NCI-H526 treated with DMSO at 0.1 percent for 48 hours (cell line): ENCODE measurements at places on chromosomes 2 and 18.

- DNase-seq: no peak
These were observed 593.2 kb upstream of the ZNF804A start for GRCh38 chr2:184004948-184005672.

GRCh38 chr2:56444339-56444738, 260.5 kb downstream of the CCDC85A start:
- DNase-seq: peak; percentile 18

DNA sequence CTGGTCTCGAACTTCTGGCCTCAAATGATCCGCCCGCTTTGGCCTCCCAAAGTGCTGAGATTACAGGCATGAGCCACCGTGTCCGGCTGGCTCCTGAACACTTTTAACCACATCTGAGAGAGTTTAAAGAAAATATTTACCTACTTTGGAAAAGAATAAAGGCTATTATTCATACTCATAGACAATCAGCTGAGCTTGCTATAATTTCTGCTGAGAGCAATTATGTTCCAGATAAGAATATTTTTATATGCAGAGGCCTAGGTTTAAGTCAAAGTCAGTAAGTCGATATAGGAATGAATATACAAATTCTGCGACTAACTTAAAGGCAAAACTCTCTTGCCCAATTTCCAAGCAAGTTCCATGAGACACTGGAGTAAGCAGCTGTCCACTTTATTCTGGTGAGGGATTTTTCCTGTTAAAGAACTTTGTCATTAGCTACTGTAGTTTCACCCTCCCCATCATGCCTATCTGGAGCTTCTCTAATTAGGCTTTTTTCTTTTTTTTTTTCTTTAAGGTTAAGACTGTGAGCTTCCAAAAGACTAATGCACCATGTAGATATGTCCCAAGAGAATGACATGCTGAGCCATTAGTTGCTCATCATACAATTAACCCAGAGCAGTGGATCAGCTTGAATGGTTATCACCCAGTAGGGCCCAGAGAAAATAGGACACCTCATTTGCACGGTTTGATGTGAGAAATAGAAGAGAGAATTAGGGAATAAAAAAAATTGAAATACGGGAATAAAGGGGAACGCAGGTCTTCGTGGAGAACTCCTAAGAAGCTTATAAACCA, 260.1 kb downstream of the KCNE4 start:
- no peak for DNase-seq

DNA sequence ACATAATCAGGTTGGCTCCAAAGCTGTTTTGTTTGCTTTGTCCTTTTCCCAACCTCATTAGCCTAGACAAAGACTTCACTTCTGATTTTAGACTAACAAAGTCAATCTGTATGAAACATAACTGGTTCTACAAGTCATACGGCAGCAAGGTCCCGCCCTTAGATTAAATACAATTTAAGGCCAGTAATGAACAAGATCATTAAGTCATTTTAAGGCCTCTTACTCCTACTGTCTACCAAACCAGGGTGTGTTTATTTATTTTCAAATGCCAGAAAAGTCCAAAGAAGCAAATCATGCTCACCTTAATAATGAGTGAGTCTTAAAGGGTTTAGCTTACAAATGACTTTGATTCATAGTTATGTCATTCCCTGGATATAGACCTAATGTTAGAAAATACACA, 148.4 kb upstream of the ACVR2A start:
- DNase-seq: peak; percentile 68

DNA sequence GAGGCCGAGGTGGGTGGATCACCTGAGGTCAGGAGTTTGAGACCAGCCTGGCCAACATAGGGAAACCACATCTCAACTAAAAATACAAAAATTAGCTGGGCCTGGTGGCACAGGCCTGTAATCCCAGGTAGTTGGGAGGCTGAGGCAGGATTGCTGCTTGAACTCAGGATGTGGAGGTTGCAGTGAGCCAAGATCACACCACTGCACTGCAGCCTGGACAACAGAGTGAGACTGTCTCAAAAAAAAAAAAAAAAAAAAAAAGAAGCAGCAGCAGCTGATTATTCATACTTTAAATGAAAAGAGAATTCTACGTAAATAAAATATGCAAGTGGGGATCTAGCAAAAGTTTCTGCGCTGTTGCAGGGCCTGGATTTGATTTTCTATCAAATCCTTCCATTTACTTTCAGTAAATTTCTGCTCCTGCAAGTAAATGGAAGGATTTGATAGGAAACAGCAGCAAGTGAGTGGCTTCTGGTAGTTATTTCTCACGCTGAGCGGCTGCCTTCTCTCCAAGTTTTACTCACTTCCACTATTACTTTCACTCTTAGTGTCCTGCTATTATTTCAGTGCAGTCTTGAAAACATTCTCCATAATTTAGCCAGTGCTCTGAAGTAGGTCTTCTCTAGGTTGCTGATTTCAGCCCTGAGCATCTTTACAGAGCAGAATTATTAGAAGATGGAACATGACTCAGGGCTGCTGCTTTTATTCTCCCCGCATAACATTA, 68.4 kb downstream of the SLC16A14 start:
- DNase-seq: no peak

DNA sequence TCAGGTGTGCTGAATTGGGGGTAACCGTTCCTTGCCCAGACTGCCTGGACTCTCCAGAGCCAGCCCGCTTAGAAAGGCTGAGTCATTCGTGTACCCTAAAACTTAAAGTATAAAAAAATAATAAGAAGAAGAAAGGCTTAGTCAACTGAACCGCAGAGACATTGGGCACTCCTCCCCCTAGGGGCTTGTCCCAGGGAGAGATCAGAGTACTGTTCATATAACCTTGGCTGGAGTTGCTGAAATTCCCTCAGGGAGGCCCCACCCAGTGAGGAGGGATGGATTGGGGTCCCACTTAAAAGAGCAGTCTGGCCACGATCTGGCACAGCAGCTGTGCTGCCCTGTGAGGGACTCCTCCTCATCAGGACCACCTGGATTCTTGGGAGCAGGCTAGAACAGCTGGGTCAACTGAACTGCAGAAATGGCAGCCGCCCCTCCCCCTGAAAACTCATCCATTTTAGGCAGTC, 37.2 kb downstream of the ANKRD12 start:
- no peak for DNase-seq

- no peak for DNase-seq
These were observed 4.3 kb downstream of the ENOSF1 start for GRCh38 chr18:708096-708495.

GRCh38 chr2:112824694-112825085, 11.9 kb downstream of the IL1B start:
- DNase-seq: peak; percentile 67

DNA sequence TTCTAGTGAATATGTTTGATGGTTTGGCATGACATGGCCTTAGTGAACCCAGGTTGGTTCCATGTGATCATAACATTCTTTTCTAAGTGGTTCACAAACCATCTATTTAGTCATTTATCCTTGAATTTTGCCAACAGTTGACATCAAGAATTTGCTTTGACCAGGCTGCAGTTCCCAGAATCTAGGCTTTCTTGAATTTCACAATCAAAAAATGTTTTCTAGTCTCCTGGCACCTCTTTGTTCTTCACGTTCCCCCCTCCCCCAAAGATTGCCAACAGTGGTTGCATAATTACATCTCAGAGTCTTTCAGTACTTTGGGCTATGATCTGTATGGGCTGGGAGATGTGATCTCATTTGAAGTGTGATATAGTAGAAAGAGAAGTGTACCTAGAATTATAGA, 124.0 kb downstream of the GATA6 start:
- no peak for DNase-seq
